Smooth muscle cell of trachea (primary cell): ENCODE measurements at places on chromosomes 4 and X. TPM values are rescaled to one million over a fixed set of nuclear protein-coding genes. Genes with fewer than 3 reads are reported as not detected.

Gene VEGFC
- 29.8 and 37.2 TPM in 2 replicates for total RNA-seq

Gene NKX6-1
- 14.9 and 18.6 TPM in 2 replicates for total RNA-seq

Gene RIPPLY1
- not detected in 2 replicates for total RNA-seq

Gene DCAF12L2
- total RNA-seq = under 0.01 and 0.15 TPM in 2 replicates

Gene ANXA3
- total RNA-seq = 3.6 and 6.7 TPM in 2 replicates

Gene DCLK2
- total RNA-seq = 13.5 and 16.2 TPM in 2 replicates

Gene SSX2B
- total RNA-seq = not detected in 2 replicates

Gene ZMYM3
- 18.6 and 22.2 TPM in 2 replicates for total RNA-seq

Gene CLDN34
- total RNA-seq = not detected in 2 replicates

Gene MED12
- total RNA-seq = 30.0 and 39.9 TPM in 2 replicates

Gene STARD8
- 6.3 and 7.3 TPM in 2 replicates for total RNA-seq

Gene ZCCHC18
- total RNA-seq = 0.33 TPM in 1 of 2 replicates, not detected in the other

Gene CLGN
- total RNA-seq = 11.6 and 34.2 TPM in 2 replicates

Gene TRPC3
- total RNA-seq = 0.44 and 0.50 TPM in 2 replicates

Gene TMPRSS11A
- total RNA-seq = not detected in 2 replicates

Gene UTP3
- total RNA-seq = 21.8 and 22.1 TPM in 2 replicates

Gene MAGEB1
- not detected in 2 replicates for total RNA-seq

Gene CFAP47
- not detected in 2 replicates for total RNA-seq

Gene ADH1C
- total RNA-seq = 2.3 and 5.5 TPM in 2 replicates

Gene LRCH2
- 6.9 and 11.9 TPM in 2 replicates for total RNA-seq

Gene ZNF157
- total RNA-seq = under 0.01 and 0.17 TPM in 2 replicates

Gene ZBED1
- 39.1 and 43.3 TPM in 2 replicates for total RNA-seq

Gene MMAA
- 4.6 and 7.4 TPM in 2 replicates for total RNA-seq

Gene PPBP
- not detected in 2 replicates for total RNA-seq

Gene GAGE13
- total RNA-seq = not detected in 2 replicates

Gene CCDC158
- under 0.01 and 0.83 TPM in 2 replicates for total RNA-seq

Gene HGFAC
- 0.66 TPM in 1 of 2 replicates, not detected in the other for total RNA-seq

Gene AFP
- 0.15 and 0.66 TPM in 2 replicates for total RNA-seq

Gene FAM120C
- total RNA-seq = 6.0 and 8.6 TPM in 2 replicates

Gene INTU
- total RNA-seq = 6.3 and 8.9 TPM in 2 replicates

Gene PCDH11X
- not detected in 2 replicates for total RNA-seq

Gene TCEAL7
- total RNA-seq = 43.7 and 66.8 TPM in 2 replicates

Gene RENBP
- total RNA-seq = 1.3 and 1.5 TPM in 2 replicates

Gene F11
- not detected in 2 replicates for total RNA-seq

Gene CXorf49B
- not detected in 2 replicates for total RNA-seq

Gene EVC
- total RNA-seq = 48.4 and 100 TPM in 2 replicates

Gene FRMPD3
- total RNA-seq = under 0.01 and 0.15 TPM in 2 replicates
